ENCODE measurements at places on chromosomes 4 and X. TPM values are rescaled to one million over a fixed set of nuclear protein-coding genes. Genes with fewer than 3 reads are reported as not detected.

DNA sequence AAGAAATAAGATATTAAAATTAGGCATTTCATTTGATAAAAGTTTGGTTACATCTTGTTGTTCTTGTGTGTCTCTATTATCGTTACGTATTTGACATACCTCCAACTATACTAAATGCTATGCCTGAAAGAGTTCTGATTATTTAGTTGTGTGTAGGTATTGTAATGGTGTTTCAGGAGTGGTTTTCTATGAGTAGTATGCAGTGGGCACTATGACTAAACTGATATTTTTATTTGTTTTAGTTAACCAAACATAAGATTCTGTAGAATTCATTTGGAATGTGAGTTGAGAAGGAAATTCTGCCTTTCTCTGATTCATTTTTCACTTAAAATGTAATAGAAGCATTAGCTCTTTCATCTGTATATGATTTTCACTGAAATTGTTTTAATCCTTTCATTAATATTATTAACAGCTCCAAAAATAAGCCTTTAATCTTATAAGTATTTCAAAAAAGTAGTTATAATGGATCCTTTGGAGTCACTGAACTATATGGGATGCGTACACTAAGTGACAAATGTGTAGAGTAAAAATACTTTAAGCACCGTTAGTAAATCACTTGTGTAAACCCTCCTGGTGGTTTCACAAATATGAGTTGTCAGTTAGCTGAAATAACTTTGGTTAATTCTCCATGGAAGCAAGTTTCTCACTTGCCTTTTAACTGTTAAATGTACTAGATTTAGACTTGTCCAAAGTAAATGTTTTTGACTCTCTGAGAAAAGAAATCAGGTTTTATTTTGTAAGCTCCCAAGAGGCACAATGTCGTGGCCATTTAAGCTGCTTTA is 388.7 kb downstream of the ADGRL3 start:
- no peak overlapping the region for H3K4me3 ChIP-seq
- no peaks in the 10 kb centered on the region for H3K36me3 ChIP-seq
- no peaks in the 10 kb centered on the region for H3K4me1 ChIP-seq
- no peak overlapping the region for H3K27ac ChIP-seq
- no peak for DNase-seq

DNA sequence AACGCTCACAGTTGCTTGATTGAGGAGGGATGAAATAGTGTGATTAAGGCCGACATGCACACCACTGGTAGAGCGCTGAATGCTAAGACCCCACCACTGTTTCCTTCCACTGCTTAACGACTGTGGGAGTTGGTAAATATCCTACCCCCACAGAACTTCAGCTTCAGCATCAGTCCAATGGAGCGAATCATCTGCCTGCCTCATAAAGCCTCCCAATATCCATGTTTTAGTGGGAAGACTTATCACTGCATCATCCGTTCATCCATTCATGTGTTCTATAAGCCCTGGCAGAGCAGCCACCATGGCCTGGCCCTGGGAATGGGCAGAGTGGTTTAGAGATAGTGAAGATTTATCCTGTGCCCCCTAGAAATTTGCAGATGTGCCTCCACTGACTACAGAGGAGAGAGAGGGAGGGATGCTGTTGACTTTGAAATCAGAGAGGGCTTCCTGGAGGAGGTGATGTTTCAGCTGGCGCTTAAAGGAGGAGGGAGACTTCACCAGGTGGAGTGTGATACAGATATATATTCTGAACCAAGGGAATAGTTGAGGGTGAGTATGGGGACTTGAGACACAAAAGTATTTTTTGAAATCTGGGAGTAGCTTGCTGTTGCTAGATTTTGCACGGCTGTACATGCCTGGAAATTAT is 71.9 kb upstream of the STX18 start:
- H3K36me3 ChIP-seq, result no peaks in the 10 kb centered on the region
- no peaks in the 10 kb centered on the region for H3K4me1 ChIP-seq
- no peaks in the 10 kb centered on the region for H3K27me3 ChIP-seq
- H3K27ac ChIP-seq, result no peak overlapping the region

DNA sequence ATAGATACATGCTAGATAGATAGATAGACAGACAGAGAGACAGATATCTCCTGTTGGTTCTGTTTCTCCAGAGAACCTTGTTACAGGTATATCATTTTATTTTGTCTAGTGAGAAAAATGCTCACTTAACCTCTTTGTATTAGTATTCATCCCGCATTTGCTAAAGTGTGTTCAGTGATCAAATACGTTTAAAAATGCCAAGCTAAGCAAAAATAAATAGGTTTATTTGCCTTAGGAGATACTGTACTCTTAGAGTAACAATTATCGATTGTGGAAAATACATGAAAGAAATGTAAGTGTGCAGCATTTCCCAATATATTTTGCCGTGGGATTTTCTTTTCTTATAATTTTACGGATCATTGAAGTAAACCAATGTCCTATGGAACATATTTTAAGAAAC is 262.9 kb upstream of the CXorf51A start:
- no peaks in the 10 kb centered on the region for H3K27me3 ChIP-seq
- H3K36me3 ChIP-seq, result no peaks in the 10 kb centered on the region
- H3K4me1 ChIP-seq, result no peaks in the 10 kb centered on the region
- no peak overlapping the region for H3K27ac ChIP-seq
- no peak overlapping the region for H3K4me3 ChIP-seq
- no peak for DNase-seq

Gene CCNB3
- total RNA-seq, result 0.76 TPM

- peak; percentile 87 for DNase-seq
- H3K36me3 ChIP-seq, result peaks cover 8% of the 10 kb centered on the region
- H3K4me3 ChIP-seq, result peak overlapping the region; percentile 70
- peaks cover 30% of the 10 kb centered on the region for H3K4me1 ChIP-seq
Observed at GRCh38 chrX:154396973-154397887, 947 bp upstream of the RPL10 start.

DNA sequence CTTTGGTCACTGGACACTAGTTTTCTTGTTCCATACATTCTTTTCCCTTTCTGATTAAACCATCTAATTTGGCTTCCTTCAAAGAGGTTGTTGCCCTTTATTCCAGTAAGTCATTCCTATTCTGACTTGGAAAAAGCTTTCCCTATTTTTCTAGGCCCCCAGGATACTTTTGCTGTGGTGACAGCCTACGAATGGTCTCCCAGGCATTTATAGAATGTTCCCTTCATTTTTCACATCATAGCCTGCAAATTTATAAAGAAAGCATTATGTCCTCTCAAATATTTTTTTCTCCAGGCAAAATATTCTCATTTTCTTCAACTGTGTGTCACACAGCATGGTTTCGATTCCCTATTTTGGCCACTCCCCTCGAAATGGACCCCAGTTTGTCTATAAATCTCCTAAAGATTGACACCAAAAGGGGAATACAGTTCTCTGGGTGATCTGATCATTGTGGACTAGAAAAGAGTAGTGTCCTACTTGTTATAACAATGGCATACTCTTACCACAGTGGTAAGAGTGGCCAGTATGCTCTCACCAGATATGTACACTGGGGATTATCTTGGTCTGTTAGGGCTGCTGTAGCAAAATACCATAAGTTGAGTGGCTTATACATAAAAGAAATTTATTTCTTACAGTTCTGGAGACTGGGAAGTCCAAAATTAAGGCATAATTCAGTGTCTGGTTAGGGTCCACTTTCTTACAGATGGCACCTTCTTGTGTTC is 41.5 kb upstream of the BMP2K start:
- no peak overlapping the region for H3K4me3 ChIP-seq
- H3K36me3 ChIP-seq, result no peaks in the 10 kb centered on the region
- H3K4me1 ChIP-seq, result no peaks in the 10 kb centered on the region
- H3K27ac ChIP-seq, result no peak overlapping the region
- no peaks in the 10 kb centered on the region for H3K27me3 ChIP-seq

GRCh38 chr4:123363729-123364128 is 32.9 kb upstream of the SPRY1 start:
- H3K4me1 ChIP-seq, result peaks cover 20% of the 10 kb centered on the region
- no peaks in the 10 kb centered on the region for H3K27me3 ChIP-seq
- no peaks in the 10 kb centered on the region for H3K36me3 ChIP-seq

DNA sequence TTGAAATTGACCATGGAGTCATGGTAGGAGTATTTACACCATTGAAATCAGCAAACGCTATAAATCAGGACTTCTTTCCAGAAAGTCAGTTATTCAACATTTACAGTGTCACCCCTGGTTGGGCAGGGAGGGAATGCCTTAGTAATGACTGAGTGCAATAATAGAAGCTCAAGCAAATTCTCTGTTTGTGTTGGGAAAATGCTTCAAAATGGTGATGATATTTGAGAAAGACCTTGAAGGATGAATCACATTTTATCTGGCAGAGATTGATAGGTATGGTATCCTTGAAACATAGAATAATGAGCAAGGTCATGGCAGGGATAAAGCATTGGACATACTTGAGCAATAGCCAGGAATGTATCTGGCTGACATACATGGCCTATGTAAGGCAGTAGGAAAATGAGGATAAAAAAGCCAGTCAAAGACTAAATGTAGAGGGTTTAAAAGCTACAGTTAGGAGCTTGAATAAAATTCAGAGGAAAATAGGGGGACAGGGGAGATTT is 248.7 kb downstream of the FMR1NB start:
- no peak for DNase-seq
- H3K4me3 ChIP-seq, result no peak overlapping the region
- no peaks in the 10 kb centered on the region for H3K4me1 ChIP-seq
- H3K36me3 ChIP-seq, result no peaks in the 10 kb centered on the region
- no peaks in the 10 kb centered on the region for H3K27me3 ChIP-seq

Gene AFP
- not detected for total RNA-seq

DNA sequence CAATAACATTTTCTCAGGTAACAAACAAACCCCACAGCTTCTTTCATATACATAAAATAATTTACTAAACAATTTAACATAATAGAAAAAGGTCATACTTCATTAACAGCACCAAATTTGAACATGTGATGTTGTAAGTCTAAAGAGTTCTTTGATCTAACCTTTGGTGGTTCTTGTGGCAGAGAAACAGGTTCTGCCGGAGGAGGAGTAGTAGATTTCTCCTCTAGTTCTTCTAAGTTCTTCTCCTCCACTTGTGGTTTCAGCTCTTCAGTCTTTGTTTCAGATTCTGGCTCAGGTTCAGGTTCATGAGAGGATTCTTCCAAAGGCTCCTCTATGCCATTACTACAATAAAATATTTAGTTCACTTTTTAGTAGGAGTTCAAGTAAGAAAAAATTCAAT is 18.3 kb downstream of the G3BP2 start:
- H3K36me3 ChIP-seq, result peaks cover 51% of the 10 kb centered on the region
- H3K4me1 ChIP-seq, result peaks cover 7% of the 10 kb centered on the region
- H3K27ac ChIP-seq, result no peak overlapping the region
- no peaks in the 10 kb centered on the region for H3K27me3 ChIP-seq
- H3K4me3 ChIP-seq, result no peak overlapping the region
- DNase-seq, result no peak

DNA sequence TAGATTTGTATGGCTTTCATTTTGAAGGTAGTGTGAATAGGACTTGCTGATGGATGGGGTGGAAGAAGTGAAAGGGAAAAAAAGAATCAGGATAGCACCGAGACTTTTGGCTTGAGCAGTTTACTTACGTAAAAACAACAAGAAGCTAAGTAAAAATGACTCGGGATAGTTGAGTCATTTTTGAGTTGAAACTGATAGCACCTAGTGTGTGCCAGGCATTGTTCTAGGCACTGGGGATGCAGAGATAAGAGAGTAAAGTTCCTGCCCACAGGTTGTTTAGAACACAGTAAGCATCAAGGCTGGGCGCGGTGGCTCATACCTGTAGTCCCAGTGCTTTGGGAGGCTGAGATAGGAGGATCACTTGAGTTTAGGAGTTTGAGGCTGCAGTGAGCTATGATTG is 34.7 kb downstream of the ADD1 start:
- no peaks in the 10 kb centered on the region for H3K27me3 ChIP-seq
- H3K4me3 ChIP-seq, result no peak overlapping the region
- H3K4me1 ChIP-seq, result peaks cover 13% of the 10 kb centered on the region
- H3K36me3 ChIP-seq, result peaks cover 43% of the 10 kb centered on the region

Gene VCX3A
- not detected for total RNA-seq

- H3K4me3 ChIP-seq, result no peak overlapping the region
- peaks cover 3% of the 10 kb centered on the region for H3K27me3 ChIP-seq
- peaks cover 28% of the 10 kb centered on the region for H3K4me1 ChIP-seq
- H3K36me3 ChIP-seq, result no peaks in the 10 kb centered on the region
Observed at GRCh38 chr4:7158991-7159390, 33.3 kb upstream of the SORCS2 start.

DNA sequence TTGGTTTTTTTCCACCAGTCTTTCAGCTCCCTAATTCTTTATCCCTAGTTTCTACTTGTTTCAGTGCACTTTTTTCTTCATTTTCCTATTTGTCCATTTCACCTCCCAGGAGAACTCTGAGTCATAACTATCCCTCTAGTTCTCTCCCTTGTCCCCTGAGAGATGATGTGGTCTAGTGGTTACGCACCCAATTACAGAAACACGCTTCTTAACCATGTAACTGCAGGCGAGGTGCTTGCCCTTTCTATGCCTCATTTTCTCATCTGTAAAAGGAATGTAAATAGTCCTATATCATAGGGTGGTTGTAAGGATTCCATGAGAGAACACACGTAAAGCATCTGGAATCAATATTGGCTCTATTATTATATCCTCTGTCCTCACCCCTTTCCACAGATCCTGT is 8.8 kb upstream of the GRPR start:
- no peaks in the 10 kb centered on the region for H3K36me3 ChIP-seq
- H3K27ac ChIP-seq, result no peak overlapping the region
- H3K4me3 ChIP-seq, result no peak overlapping the region
- no peak for DNase-seq
- no peaks in the 10 kb centered on the region for H3K4me1 ChIP-seq
- no peaks in the 10 kb centered on the region for H3K27me3 ChIP-seq

Gene SPANXA2
- total RNA-seq, result not detected

DNA sequence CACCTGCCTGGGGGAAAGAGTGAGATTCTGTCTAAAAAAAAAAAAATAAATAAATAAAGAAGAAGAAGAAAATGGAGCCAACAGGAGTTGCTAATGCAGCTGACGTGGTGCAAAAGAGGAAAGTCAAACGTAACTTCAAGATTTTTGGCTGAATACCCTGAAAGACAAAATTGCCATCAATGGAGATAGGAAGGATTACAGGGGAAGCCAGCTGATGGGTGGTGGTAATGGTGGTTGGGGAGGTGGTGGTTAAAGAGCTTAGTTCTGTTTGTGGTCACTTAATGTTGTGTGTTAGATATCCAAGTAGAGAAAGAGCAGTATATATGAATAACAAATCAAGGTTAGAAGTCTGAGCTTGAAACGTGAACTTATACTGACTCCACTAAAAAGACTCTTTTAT is 225.4 kb downstream of the ARHGAP24 start:
- H3K27me3 ChIP-seq, result no peaks in the 10 kb centered on the region
- H3K4me1 ChIP-seq, result no peaks in the 10 kb centered on the region
- H3K36me3 ChIP-seq, result no peaks in the 10 kb centered on the region
- no peak overlapping the region for H3K27ac ChIP-seq

- peaks cover 3% of the 10 kb centered on the region for H3K4me1 ChIP-seq
- no peak overlapping the region for H3K4me3 ChIP-seq
- no peaks in the 10 kb centered on the region for H3K36me3 ChIP-seq
Observed at GRCh38 chr4:14237911-14238310, 610.4 kb upstream of the BOD1L1 start.

DNA sequence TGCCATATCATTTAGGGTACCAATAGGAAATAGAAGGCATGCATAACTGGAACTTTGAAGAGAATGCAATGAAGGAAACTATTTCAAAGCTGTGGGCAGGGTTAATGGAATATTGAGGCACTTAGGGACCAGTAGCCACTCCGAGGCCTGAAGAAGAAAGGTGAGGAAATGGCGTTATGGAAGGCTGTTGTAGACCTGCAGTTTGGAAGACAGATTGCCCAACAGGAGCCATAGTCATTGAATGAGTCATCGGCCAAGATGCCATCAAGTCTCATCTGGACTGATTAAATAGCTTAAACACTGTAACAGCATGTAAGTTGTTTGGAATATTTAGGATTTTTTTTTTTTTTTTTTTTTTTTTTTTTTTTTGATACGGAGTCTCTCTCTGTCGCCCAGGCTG is 11.6 kb downstream of the CXCL13 start:
- DNase-seq, result no peak
- H3K27ac ChIP-seq, result no peak overlapping the region
- no peaks in the 10 kb centered on the region for H3K27me3 ChIP-seq
- no peak overlapping the region for H3K4me3 ChIP-seq
- no peaks in the 10 kb centered on the region for H3K36me3 ChIP-seq

All from suprapubic skin (tissue), 4 donors.